ENCODE measurements at places on chromosomes 7 and 10. TPM values are rescaled to one million over a fixed set of nuclear protein-coding genes. Genes with fewer than 3 reads are reported as not detected.

The CCDC172 gene
- not detected for total RNA-seq

The SMKR1 gene
- not detected for total RNA-seq

The DEPP1 gene
- 81.5 TPM for total RNA-seq

The ZSWIM8 gene
- 82.9 TPM for total RNA-seq

The OPALIN gene
- total RNA-seq: not detected

The EPHB4 gene
- 23.9 TPM for total RNA-seq

- DNase-seq: no peak
Measured at GRCh38 chr7:32639122-32639521, 143.8 kb downstream of the AVL9 start.

DNA sequence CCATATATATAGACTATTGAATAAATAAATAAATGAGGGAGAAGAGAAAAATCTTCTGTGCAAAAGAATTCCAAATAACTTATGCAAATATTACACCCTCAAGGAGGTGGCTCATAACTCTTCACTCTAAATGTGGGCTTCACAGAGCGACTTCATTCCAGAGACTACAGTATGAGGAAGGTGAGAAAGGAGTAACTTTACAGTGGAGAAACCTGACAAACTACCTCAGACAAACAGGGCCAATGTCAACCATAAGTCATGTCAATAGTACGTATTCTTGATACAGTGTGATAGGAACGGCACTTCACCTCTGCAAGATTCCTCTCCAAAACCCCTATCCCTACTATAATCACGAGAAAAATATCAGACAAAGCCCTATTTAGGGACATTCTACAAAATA, 158.4 kb upstream of the NAMPT start:
- DNase-seq: no peak

- peak; percentile 17 for DNase-seq
Measured at GRCh38 chr10:42959833-42960232, 117.0 kb upstream of the RET start.

DNA sequence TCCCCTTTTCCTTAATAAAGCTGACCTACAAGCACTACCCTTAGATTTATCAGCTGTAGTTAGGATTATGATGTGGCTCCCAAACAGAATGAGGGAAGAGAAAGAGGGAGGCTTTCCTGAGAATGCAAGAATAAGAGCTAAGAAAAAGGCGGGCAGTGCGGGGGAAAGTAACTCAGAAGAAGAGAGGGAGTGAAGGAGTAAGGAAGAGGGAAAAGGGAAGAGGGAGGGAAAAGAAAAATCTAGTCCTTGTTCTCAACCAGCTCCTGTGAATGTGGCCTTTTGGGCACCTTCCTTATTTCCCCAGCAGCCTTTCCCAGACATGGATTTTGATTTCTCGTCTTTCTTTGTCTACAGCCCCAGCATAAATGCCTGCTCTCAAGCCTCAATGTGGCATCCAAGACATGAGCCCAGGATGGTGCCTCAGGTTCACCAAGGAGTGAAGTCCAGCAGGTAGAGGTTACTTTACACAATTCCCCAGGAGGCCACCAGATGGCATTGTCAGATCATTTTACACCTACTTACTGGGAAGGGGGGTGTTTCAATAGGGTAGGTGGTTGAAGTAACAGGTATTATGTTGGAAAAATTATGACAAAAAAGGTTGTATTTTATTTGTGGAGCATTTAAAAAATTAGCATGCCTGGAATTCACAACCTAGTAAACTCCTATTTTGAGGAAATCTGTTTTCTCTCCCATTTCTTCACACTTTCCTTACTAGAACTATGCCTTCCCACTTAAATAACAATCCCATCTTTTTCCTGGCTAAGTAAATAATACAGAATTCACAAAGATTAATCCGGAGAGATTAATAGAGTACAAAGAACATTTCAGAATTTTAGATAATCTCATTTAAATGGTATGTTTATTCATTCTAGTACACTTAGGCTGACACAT, 106.5 kb downstream of the HTR7 start:
- DNase-seq: no peak

GRCh38 chr7:7943951-7944350, 24.6 kb upstream of the GLCCI1 start:
- no peak for DNase-seq

DNA sequence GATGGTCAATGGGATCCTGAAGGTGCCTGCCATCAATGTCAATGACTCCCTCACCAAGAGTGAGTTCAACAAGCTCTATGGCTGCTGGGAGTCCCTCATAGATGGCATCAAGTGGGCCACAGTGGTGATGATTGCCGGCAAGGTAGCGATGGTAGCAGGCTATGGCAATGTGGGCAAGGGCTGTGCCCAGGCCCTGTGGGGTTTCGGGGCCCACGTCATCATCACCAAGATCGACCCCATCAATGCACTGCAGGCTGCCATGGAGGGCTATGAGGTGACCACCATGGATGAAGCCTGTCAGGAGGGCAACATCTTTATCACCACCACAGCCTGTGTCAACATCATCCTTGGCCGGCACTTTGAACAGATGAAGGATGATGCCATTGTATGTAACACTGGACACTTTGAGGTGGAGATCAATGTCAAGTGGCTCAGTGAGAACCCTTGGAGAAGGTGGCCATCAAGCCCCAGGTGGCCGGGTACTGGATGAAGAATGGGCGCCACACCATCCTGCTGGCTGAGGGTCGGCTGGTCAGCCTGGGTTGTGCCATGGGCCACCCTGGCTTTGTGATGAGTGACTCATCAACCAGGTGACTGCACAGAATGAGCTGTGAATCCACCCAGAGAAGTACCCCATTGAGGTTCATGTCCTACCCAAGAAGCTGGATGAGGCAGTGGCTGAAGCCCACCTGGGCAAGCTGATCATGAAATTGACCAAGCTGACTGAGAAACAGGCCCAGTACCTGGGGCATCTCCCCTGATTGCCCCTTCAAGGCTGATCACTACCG, 63.0 kb upstream of the ANTXRL start:
- DNase-seq: no peak

GRCh38 chr10:107790271-107790670, 625.8 kb upstream of the SORCS1 start:
- no peak for DNase-seq

DNA sequence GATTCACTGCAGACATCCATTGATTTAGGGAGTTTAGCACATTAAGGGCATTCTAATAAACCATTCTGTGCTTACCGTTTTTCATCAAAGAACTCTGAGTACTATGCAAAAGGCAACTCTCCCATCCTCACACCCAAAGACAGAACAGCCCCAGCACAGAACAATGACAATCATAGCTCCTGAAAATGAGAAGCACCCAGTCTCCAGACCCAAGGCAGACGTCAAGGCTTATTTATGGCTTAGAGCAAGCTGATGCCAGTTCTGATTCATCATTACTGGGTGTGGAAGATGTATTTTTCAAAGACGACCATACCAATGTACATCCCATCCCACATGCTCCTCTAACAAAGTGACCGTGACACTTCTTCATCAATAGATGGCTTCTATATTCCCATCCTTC, 67.6 kb downstream of the OSBPL3 start:
- DNase-seq: no peak

- DNase-seq: no peak
Measured at GRCh38 chr10:21687266-21688008, 153.4 kb downstream of the MLLT10 start.

DNA sequence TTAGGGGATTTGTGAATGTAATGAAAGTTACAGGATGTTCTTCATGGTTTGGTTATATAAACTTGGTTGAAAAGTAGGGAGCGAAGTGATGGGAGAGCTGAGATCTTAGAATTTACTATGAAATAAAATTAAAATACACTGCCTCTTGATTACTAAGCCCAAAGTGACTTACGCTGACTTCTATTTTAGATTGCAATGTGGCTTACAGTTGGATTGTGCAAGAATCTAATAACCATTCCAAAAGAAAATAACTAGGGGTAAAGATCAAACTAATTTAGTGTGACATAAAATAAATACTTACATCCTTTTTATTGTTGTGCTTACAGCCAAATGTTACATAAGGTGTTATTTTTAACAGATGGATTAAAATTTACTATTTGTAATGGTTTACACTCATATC, 15.3 kb downstream of the WNT16 start:
- DNase-seq: no peak

GRCh38 chr10:127612-128432, 7.4 kb upstream of the ZMYND11 start:
- DNase-seq: no peak

GRCh38 chr10:97511711-97512440, 13.2 kb downstream of the UBTD1 start:
- peak; percentile 50 for DNase-seq

DNA sequence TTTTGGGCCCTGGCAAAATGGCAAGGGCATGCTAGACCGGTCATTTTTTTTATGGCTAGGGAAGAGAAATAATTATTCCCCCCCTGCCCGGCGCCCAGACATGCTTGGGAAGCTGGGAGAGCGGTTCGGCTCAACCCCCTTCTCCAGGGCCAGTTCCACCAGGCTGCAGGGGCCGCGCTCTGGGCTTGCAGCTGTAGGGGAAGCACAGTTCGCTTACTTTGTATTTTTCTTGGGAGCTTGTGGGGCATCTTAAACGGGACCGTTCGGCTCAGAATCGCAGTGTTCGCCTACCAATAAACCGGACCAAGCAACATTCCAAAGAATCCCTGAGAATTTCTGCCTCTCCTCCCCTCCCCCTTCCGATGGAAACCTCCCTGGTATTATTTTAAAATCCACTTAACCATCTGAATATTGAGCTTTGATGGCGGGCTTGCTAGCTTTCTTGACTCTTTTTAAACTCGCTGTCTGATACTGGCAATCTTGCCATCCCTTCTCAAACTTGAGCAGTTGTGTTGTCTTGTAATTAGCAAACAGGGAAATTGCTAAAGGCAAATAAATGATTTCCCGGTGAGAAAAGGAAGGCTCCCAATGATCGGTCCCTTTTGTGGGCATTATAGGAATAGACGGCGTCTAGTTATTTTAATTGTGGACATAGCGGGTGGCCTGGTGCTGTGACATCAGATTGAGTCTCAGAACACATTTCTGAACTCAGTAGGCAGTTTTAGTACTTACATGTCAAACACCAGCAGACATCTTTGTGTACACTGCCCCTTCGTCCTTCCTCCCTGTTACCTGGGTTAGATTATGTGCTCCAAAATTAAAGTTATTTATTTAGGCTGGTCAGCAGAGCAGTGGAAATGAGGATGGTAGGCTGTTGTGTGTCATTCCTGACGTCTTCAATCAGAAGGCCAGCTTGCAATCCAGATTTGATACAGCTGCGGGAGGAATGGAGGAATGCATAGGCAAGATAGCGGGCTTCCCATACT, 3.4 kb downstream of the TCF7L2 start:
- peak; percentile 58 for DNase-seq

DNA sequence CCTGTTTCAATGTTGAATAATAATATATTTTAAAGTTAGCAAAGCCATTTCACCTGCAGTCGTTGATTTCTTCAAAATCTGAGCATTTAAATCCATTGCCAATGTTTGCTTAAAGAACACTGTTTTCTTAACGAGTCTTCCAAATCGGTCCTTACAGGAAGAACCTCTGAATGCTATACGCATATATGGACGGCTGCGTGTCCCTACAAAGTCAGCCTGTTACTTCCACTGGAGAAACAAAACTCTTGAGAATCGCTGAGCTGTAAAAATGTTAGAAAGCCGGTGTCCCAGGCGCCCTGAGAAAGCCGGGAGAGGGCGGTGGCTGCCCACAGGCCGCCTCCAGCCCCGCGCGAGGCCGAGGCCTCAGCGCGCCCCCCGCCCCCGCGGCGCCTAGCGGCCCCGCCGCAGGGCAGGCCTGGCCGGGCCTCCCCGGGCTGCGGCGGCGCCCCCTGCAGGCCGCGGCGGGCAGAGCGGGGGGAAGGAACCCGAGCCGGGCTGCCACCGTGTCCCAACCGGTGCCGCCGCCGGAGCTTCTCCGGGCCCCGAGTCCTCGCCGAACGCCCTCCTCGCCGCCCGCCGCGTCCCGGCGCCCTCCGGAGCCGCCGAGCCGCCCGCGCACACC, at the start of gene FHIP2A:
Gene FHIP2A (plus strand): TSS at position 488 of the 622 bp plus-strand sequence. CDS start 299 bp downstream, outside the sequence.
- DNase-seq: peak; percentile 83

GRCh38 chr10:63994371-63994770, 473.2 kb downstream of the REEP3 start:
- no peak for DNase-seq

Data from right lobe of liver (tissue), 6 donors.